ENCODE measurements at places on chromosomes 12 and 14.

- no peak for DNase-seq
Measured at GRCh38 chr14:105075379-105076295, 10.4 kb upstream of the GPR132 start.

GRCh38 chr14:20866963-20867362 lies 24.2 kb upstream of the RNASE3 start:
- no peak for DNase-seq

DNA sequence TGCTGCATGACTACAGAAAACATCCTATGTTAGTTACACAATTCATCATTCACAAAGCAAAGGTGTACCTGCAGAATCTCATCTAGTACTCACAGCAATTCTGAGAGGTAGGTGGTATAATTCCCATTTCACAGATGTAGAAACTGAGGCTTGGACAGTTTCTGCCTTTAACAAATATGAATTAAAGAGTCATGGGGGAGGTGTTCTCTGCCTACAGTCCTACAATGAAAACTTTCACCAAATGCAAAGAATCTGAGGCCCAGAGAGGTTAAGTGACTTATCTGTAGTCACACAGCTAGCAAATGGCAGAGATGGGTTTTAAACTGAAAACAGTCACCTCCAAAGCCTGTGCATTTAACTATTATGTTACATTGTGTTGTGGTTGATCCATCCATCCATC lies 171.6 kb upstream of the WSCD2 start:
- DNase-seq, result no peak

DNA sequence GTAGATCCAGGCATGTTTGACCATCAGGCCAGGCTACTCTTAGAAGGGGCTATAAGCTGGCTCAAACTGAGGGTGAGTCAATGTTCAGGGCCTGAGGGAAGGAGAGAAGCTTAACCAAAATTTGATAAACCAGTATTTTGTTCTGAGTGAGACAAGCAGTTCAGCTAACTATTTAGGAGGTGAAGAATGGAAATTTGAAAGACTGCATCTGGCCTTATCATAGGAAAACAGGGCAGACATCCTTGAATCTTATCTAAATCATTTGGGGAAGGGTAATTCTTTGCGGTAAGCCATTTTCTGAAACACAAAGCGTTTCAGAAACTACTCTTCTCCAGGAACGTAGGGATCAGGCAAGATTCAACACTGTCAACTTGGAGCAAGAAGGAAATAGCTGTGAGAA lies 447.2 kb downstream of the SOX5 start:
- no peak for DNase-seq

- no peak for DNase-seq
Measured at GRCh38 chr14:55077170-55078151, 26.0 kb downstream of the MAPK1IP1L start.

DNA sequence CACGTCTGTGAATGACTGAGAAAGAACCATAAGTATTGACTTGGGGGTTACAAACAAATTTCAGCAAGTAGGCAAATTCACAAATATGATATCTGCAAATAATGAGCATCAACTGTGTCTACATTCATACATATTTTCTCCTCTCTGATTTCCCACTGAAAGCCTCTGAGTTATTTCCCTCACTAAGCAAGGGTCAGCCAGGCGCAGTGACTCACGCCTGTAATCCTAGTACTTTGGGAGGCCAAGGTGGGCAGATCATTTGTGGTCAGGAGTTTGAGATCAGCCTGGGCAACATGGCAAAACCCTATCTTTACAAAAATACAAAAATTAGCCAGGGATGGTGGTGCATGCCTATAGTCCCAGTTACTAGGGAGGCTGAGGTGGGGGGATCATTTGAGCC lies 80.8 kb downstream of the SLC25A21 start:
- DNase-seq, result no peak

DNA sequence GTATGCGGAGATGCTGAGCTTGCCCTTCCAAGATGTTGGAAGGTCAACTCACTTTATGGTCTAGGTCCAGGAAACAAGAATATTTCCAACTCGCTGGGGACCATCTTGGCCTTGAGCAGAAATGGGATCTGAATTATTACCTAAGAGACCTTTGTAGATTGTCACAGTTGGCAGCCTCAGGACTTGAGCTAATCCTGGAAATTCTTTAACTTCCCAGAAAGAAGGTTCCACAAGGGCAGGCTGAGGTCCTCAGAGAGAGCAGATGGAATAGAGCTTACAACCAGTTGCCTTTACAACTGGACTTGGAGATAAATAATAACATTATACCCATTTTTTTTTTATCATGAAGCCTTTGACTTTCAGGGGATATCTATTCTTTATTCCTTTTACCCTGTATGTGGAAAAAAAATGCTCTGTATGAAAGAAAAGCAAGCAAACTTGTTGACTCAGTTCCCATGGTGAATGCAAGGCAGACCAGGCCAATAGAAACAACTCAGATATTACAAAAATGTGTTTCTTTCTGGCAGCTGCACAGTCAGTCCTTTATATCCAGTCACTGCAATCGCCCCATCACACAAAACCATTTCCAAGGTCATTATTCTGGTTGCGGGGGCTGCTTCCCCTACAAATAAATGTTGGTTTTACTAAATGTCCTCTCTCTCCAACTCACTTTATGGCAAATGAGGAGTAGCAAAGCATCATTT lies 401.4 kb downstream of the ZFP36L1 start:
- no peak for DNase-seq

- no peak for DNase-seq
Measured at GRCh38 chr12:121800694-121801594, 2.9 kb upstream of the SETD1B start.

- DNase-seq, result no peak
Measured at GRCh38 chr14:51044961-51045360, 49.9 kb downstream of the TRIM9 start.

GRCh38 chr12:121918679-121919038 lies 267 bp downstream of the CFAP251 start:
- no peak for DNase-seq

DNA sequence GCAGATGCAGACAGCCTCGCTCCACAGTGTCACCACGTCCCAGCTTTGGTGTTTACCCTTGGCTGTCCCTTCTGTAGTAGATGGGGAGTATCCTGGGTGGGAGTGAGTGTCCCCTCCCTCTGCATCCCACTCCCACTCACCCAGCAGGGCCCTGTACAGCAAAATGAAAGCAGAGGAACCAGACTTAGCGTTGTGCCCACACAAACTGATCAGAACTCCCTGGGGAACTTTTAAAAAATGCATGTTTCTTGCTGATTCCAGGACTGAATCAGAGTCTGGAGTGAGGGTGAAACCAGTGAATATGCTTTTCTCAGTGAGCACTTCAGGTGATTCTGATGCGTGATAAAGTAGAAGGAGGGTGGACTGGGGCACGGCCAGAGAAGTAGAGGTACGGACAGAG lies 2.9 kb downstream of the ACVRL1 start:
- DNase-seq, result no peak

- no peak for DNase-seq
Measured at GRCh38 chr14:50320283-50320682, 8.2 kb downstream of the DMAC2L start.

DNA sequence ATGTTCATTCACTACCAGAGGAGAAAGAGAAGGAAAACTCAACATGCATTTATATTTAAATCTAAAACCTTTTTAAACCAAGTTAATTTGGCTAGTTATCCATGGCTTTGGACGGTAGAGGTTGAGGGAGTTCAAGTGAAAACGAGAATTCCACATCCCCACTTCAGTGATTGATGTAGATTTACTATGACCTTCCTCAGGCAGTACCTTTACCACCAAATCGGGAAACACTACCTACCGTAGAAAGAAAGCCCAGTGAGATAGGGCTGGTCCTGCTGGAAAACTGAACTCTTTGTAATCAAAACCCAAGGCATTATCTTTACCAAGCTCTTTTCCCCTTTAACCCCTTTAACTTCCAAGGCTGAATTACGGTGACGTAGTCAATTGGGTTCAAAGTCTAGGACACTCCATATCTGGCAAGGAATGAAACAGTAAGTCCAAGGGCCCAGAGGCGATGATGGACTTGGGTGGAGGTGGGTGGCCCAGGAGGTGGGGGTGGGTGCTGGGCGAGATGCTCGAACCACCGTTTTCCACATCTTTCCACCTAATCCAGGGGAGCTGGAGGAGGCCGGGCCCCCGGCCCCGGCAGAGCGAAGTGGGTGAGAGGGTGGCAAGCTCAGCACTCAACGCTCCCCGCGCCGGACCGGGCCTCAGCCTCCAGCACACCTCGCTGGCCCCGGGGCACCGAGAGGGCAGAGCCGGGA lies 618 bp downstream of the SEC23A start:
- DNase-seq, result no peak

- DNase-seq, result no peak
Measured at GRCh38 chr14:68236582-68237458, 417.2 kb downstream of the RAD51B start.

DNA sequence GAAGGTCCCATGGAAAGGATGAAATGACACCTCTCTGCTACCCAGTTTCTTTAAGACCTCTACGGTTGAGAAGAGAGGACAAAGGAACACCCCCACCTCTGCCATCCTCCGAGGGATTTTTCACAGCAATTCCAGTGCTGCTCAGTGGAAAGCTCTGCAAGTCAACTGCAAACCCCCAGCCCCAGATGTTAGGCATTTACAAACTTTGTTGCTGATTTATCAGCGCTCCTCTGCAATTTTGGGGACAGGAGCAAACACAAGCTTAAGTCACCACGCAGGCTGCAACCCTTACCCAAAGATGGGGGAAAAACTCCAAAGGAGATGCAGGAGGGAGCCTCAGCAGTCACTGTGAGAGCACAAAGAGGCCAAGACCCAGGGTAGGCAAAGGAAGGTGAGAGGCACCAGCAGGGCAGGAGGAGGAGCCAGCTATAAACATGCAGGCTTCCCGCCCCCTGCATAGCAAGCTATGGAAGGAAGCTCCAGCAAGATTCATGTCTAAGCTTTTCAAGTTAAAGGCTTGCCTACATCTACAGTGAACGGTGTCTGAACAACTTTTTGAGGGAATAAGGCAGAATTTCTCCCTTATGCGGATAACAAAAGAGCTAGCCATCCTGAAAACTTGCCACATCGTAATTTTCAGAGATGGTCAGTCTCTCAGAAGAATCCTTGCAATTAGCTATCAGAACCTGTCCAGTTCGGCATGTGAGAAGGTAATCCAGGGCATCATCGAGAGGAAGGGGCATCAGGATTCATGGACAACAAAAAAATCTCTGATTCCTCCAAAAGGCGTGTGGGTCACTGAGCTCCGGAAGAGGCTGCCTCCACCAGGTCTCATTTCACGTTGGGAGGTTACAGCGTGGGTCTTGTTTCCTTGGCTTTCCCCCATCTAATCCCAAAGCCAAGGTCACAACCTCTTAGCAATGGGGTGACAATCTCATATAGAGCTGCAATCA lies 3.9 kb downstream of the CTDSP2 start:
- peak; percentile 38 for DNase-seq

All from Jurkat, Clone E6-1 (cell line).